ENCODE measurements at places on chromosomes 3 and 15. TPM values are rescaled to one million over a fixed set of nuclear protein-coding genes. Genes with fewer than 3 reads are reported as not detected.

Gene IL17RD
- polyA plus RNA-seq, result 10.9 TPM

Gene ATP10A
- polyA plus RNA-seq, result 1.4 TPM

Gene NR1D2
- 3.5 TPM for polyA plus RNA-seq

Gene GOLGA8S
- 0.05 TPM for polyA plus RNA-seq

Gene PAQR5
- 15.8 TPM for polyA plus RNA-seq

Gene AZI2
- polyA plus RNA-seq, result 17.4 TPM

Gene TMEM44
- 14.0 TPM for polyA plus RNA-seq

Gene FBLN2
- 24.2 TPM for polyA plus RNA-seq

Gene C3orf22
- polyA plus RNA-seq, result not detected

Gene UQCC5
- 45.0 TPM for polyA plus RNA-seq

Gene MCF2L2
- 4.2 TPM for polyA plus RNA-seq

Gene FAM3D
- polyA plus RNA-seq, result not detected

Data from H1 (cell line).